Fibroblast of skin of left quadriceps (primary cell): ENCODE measurements at places on chromosomes 7 and 10.

- DNase-seq: no peak
These were observed 78.4 kb downstream of the PDE1C start for GRCh38 chr7:31991846-31992245.

DNA sequence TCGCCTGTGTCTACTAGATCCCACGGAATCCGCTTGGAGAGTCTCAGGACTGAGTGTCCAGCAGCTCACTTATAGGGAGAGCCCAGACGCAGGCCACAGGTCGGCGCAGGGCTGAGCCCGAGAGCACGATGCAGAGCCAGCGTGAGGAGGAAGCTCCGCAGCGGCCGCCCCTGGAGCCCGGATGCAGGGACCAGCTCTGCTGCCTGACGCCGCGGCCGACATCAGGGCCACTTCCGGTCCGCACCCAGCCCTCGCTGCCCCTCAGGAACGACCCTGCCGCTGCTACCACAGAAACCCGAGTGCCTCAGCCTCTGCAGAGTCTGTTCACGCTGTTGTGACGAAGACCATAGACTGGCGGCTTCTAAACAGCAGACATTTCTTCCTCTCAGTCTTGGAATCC lies 275.8 kb upstream of the PPP2R2D start:
- DNase-seq: no peak

DNA sequence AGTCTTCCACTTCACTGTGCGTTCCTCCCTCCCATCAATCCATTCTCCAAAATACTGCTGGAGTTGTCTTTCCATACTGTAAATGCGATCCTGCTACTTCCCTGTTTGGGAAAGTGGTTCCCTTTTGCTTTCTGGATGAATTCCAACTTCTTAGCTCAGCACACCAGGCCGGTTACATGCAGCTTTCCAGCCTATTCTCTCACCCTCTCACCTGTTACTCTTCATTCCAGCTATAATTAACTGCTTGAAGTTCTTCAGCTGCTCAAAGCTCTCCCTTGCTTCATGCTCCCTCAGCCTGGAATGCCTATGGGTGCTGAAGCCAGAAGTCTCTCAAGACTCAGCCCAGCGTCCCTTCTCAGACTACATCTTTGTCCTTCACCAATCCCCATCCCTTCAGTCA lies 6.0 kb upstream of the ZNRF2 start:
- DNase-seq: no peak

GRCh38 chr7:36171503-36171902 lies 18.4 kb downstream of the EEPD1 start:
- no peak for DNase-seq

- DNase-seq: peak; percentile 49
These were observed 6.2 kb upstream of the RRP12 start for GRCh38 chr10:97407211-97407951.

- DNase-seq: no peak
These were observed 630.0 kb upstream of the FOXK1 start for GRCh38 chr7:4052130-4052529.

- no peak for DNase-seq
These were observed 21.7 kb upstream of the ACTR3B start for GRCh38 chr7:152737833-152738232.

GRCh38 chr10:131180740-131181415 lies 130.6 kb downstream of the TCERG1L start:
- no peak for DNase-seq

- DNase-seq: no peak
These were observed 19.7 kb downstream of the FAM53B start for GRCh38 chr10:124724279-124725027.

GRCh38 chr7:44639671-44640321 lies 33.4 kb downstream of the OGDH start:
- peak; percentile 67 for DNase-seq

DNA sequence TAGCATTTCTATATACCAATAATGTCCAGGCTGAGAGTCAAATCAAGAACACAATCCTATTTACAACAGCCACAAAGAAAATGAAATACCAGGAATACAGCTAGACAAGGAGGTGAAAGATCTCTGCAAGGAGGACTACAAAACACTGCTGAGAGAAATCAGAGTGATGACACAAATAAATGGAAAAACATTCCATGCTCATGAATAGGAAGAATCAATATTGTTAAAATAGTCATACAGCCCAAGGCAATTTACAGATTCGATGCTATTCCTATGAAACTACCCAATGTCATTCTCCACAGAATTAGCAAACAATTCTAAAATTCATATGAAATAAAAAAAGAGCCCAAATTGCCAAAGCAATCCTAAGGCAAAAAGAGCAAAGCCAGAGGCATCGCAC lies 116.8 kb upstream of the ZNF32 start:
- no peak for DNase-seq
